ENCODE measurements at places on chromosomes 12 and 14.

- no peak for DNase-seq
Observed at GRCh38 chr14:36091096-36091495, 85.4 kb downstream of the PTCSC3 start.

GRCh38 chr14:51370758-51371386 is 130.8 kb downstream of the TMX1 start:
- no peak for DNase-seq

DNA sequence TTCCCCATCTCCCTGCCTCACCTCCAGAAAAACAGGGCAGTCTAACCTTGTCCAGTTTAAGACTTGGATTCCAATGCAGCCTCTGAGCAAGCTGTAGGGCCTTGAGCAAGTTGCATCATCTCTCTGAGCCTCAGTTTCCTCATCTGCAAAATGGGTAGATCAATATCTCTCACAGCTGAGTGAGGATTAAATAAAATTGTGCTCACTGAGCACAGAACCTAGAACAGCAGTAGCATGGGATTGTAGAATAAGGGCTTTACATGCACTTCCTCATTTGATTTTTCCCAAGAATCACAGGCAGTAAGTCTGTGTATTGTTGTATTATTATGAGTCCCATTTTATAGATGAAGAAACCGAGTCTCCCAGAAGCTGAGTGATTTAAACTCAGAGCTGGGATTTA is 2.0 kb downstream of the DTX1 start:
- no peak for DNase-seq

- DNase-seq, result no peak
Observed at GRCh38 chr12:92324849-92325500, 179.3 kb upstream of the BTG1 start.

GRCh38 chr14:42872786-42873185 is 1266.1 kb downstream of the LRFN5 start:
- no peak for DNase-seq

- no peak for DNase-seq
Observed at GRCh38 chr12:78864870-78865463, 393 bp downstream of the SYT1 start.
